ENCODE measurements at places on chromosomes 12 and 14.
A peak's percentile ranks its signal among the peaks of the same experiment; 100 is the strongest.

DNA sequence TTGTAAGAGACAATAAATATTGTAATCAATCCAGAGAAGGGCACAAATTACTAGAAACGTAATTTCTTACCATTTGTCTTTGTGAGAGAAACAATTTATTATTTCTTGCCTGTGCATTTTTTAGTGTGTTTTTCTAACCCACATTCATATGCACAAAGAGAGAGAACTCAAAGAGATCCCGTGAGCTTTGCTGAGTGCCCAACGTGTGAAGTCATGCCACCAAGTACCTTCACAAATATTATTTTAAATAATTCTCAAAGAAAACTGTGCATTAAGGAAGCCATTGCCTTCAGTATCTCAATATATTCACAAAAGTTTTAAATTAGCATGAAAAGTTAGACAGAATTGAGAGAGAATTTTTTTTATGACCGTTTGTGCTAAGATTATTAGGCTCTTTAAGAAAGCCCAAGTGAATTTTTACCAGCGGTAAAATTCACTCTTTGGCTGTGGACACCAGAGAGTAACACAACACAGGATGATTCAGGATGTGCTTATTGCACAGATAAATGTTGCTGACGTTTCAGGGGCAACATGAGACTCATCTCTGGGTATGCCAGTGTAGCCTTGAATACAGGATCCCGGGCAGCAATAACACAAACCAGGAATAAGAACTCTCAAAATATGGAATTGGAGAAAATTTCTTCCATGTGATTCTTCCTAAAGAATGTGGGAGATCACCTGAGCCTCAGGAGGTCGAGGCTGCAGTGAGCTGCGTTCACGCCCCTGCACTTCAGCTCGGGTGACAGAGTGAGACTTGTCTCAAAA is 2.9 kb downstream of the ARHGDIB start:
- DNase-seq: no peak

- DNase-seq: no peak
Measured at GRCh38 chr12:62632411-62632918, 165.8 kb downstream of the MON2 start.

DNA sequence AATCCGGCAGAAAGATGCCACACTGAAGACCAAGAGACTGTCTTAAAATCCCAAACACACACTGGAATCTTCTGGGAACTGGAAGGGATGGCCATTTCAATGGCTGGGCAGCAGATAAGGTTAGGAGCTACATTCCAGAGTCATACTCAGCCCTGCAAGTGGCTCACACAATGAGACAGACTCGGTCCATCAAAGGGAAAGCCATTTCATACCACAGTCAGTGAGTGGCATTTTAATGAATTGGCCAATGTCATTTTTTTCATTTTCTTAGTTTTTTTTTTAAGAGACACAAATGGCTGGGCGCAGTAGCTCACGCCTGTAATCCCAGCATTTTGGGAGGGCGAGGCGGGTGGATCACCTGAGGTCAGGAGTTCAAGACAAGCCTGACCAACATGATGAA is 17.9 kb downstream of the CIT start:
- DNase-seq: no peak

GRCh38 chr12:45878630-45879255 is 111.6 kb downstream of the SCAF11 start:
- DNase-seq: no peak

DNA sequence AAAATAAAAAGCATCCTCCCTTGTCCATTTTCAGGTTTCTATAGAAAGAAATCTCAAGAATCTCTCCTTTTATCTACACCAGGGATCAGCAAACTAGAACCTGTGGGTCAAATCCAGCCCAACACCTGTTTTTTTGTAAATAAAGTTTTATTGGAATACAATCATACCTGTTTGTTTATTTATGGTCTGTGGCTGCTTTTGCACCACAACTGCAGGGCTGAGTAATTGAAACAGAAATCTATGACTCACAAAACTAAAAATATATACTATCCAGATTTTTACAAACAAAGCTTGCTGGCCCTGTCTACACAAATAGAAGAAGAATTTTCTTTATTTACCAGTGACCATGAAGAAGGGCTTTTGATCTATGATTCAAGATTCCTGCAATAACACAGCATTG is 95.1 kb upstream of the COCH start:
- DNase-seq: no peak

- DNase-seq: no peak
Measured at GRCh38 chr12:99311373-99311772, 336.2 kb upstream of the GARIN6 start.

GRCh38 chr12:107474099-107474498 is 211.5 kb upstream of the PWP1 start:
- no peak for DNase-seq

DNA sequence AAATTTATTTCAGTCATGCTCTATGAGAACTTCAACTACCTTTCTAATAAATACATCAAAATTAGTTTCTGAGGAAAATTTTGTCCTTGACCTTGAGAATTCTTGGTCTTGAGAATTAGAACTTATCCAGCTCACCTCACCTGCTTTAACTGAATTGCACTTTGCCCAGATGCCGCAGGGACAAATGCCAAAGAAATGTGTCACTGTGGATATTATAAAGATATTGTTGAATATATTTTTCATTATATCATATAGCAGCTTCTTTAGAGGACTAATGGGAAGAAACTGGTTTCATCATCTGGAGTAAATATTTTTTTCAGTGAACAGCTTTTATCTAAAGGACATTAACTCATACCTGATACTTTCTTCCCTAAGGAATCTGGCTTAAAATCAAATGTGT is 54.1 kb downstream of the LRP6 start:
- no peak for DNase-seq

- DNase-seq: no peak
Measured at GRCh38 chr12:84046859-84047258, 865.7 kb downstream of the SLC6A15 start.

DNA sequence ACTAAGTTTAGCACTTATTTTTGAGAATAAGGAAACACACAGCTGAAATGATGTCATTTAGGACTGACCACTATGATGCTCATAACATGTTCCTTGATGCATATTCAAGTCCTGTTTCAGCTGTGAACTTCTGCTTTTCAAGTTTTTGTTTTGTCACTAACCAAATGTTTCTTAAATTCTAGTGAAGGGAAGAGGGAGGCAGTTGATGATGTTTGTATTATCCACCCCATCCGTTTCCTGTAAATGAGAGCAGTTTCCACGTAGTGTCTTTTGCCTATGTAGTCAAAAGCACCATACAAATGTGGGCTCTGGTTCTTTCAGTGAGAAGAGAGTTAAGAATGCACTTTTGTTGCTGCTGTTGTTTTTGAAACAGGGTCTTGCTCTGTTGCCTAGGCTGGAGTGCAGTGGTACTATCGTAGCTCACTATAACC is 491.8 kb downstream of the PCNX1 start:
- DNase-seq: no peak

DNA sequence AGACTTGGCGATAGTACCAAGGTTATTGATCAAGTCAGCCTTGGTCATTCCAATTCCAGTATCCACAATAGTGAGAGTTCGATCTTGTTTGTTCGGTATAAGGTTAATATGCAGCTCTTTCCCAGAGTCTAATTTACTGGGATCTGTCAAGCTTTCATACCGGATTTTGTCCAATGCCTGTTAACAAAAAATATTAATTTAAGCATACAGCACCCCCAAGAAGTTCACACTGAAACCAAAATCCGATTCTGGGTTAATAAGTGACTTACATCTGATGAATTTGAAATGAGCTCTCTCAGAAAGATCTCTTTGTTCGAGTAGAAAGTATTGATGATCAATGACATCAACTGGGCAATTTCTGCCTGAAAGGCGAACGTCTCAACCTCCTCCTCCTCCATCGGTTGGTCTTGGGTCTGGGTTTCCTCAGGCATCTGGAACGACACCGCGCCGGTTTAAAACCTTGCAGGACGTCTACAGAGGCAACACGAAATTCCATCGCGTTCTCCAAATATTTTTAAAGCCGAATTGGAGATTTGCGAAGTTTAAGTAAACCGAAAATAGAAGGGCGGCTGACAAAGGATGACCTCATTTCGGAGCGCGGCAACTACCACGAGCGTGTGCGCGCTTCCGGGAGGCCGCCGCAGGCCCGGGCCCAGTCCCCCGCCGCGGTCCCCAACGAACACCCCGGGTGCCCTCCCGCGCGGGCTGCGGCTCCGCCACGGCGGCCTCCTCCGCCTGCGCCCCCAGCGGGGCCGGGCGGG is 716 bp downstream of the HSP90AA1 start:
- DNase-seq: peak; percentile 60

- DNase-seq: no peak
Measured at GRCh38 chr12:128267131-128267622, at the start of gene TMEM132C. TSS of gene TMEM132C (plus strand) at chr12:128267170. CDS start at chr12:128267403, 233 bp downstream.

DNA sequence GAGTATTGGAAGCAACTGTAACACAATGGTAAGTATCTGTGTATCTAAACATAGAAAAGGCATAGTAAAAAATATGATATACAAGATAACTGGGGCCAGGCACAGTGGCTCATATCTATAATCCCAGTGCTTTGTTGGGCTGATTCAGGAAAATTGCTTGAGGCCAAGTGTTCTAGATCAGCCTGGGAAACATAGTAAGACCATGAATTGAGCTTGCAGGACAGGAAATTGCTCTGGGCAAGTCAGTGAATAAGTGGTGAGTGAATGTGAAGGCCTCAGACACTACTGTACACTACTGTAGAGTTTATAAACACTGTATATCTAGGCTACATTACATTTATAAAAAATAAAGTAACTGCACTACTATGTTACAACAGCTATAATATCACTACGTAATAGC is 75.2 kb downstream of the GPR135 start:
- no peak for DNase-seq

DNA sequence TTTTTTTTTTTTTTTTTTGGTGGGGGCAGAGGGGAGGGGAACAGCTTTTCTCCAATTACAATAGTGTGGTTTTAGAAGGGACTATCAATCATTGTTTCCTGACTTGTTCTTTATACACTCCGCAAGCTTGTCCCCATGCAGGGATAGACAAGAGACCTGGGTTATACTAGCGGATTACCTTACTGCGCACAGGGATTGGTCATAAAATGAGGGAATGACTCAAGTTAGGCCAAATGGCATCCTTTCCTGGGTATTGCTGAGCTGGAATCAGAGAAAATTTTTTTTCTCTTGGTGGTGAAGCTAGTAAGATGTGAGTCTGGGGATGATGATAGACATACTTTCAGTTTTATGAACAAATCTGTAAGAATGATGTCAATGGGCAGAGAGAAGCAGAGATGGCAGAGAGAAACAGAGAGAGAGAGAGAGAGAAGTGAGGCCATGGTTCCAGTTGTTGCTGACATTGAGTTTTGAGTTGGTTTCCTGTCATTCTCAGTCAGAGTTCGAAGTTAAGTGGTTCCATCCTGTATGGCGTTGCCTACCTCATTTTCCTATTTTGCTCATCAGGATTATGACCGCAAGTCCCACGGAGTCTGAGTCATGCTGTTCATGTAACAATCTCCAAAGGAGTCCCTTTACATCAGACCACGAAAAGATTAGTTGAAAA is 59.1 kb upstream of the OTOGL start:
- DNase-seq: no peak

GRCh38 chr14:99687284-99688209 is 3.4 kb downstream of the CYP46A1 start:
- DNase-seq: no peak

GRCh38 chr14:103194256-103195045 is 71.2 kb downstream of the TNFAIP2 start:
- no peak for DNase-seq

DNA sequence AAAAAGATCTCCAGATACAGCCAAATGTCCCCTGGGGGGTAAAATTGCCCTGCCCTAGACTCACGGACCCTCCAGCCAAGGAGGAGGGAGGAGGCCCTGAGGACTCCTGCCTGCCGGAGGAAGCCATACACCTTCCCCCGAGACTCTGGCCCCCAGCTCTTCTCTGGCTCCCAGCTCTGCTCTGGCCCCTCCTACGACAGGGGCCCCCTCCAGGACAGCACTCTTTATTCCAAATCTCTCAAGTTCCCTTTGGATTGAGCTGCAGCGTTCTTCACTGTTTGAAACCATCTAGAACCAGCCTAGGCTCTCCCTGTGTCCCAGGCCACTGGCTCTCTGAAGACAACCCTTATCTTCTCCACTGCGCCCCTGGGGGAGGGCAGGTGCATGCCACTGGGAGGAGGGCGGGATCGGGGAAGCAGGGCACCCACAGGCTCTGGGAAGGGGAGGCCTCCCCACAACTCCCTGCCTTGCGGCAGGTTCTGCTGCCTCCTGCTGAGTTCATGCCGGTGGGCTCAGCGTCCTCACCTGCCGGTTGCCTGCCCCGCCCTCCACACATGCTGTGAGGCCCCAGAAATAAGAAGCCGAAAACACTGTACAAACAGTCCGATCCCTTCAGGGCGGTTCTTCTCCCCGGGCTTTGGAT is 112.7 kb downstream of the DICER1 start:
- no peak for DNase-seq
